ENCODE measurements at places on chromosomes 13 and 19. TPM values are rescaled to one million over a fixed set of nuclear protein-coding genes. Genes with fewer than 3 reads are reported as not detected.
A peak's percentile ranks its signal among the peaks of the same experiment; 100 is the strongest.

- DNase-seq, result no peak
- H3K4me1 ChIP-seq, result peaks cover 21% of the 10 kb centered on the region
Measured at GRCh38 chr13:75796825-75797224, 160.7 kb downstream of the LMO7 start.

GRCh38 chr13:77329911-77330584 is 3.2 kb upstream of the MYCBP2 start:
- H3K4me3 ChIP-seq, result peak overlapping the region; percentile 79
- H3K4me1 ChIP-seq, result peaks cover 5% of the 10 kb centered on the region
- no peak for DNase-seq
- H3K27me3 ChIP-seq, result no peaks in the 10 kb centered on the region
- no peaks in the 10 kb centered on the region for H3K36me3 ChIP-seq
- peak overlapping the region; percentile 76 for H3K27ac ChIP-seq

GRCh38 chr13:46598140-46598819 is 45.3 kb downstream of the LRCH1 start:
- H3K4me3 ChIP-seq, result no peak overlapping the region
- no peak for DNase-seq
- H3K27me3 ChIP-seq, result no peaks in the 10 kb centered on the region
- H3K4me1 ChIP-seq, result peaks cover 35% of the 10 kb centered on the region

GRCh38 chr13:77580748-77581147 is 45.2 kb downstream of the SCEL start:
- no peak overlapping the region for H3K27ac ChIP-seq
- H3K36me3 ChIP-seq, result no peaks in the 10 kb centered on the region
- no peaks in the 10 kb centered on the region for H3K4me1 ChIP-seq
- no peak overlapping the region for H3K4me3 ChIP-seq
- no peaks in the 10 kb centered on the region for H3K27me3 ChIP-seq

DNA sequence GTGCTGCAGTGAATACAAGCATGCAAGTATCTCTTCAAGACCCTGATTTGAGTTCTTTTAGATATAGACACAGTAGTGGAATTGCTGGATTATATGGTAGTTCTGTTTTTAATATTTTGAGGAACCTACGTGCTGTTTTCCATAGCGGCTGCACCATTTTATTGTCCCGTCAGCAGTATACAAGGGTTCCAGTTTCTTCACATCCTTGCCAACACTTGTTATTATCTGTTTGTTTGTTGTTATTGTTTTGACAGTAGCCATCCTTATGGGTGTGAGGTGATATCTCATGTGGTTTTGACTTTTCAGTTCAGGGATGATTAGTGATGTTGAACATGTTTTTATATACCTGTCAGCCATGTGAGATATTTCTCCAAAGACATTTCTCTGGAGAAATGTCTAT is 53.2 kb downstream of the TNFRSF19 start:
- H3K4me1 ChIP-seq, result no peaks in the 10 kb centered on the region
- no peaks in the 10 kb centered on the region for H3K27me3 ChIP-seq
- no peak overlapping the region for H3K4me3 ChIP-seq

DNA sequence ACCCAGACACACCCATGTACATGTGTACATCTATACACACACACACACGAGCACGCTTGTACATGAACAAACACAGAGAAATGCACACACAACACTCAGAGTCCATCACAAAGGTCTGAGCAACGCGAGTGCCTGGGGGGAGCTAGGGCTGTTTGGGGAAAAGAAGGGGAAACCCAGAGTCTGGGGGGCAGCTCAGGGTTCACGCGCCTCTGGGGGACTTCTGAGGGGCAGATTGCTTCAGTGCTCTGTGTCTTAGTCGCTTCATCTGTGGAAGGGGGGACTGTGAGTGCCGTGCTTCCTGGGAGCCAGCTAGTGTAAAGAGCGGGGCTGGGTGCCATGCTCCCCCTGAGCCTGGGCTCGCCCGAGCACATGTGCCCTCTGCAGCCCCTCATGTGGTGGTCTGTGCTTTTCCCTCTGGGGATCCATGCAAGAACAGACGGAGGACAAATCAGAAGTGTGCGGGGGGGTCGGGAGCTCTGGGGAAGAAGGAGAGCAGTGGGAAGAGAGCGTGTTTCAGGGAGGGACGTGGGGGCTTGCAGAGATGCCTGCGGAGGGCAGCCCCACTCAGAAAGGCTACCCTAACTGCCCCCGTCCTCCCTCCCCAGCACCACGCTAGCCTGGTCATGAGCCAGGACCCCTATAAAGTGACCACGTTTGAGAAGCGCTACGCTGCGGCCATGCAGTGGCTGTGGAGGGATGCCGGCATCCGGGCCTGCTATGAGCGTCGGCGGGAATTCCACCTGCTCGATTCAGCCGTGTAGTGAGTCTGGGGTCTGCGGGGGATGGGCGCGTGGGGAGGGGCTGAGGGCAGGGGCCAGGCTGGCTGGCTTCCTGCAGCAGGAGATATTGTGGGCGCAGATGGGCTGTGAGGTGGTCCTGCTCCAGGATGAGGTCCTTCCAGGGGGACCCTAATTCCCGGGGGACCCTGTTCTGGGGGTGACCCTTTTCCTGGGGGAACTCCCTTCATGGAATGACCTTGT is 14.0 kb downstream of the GNA15 start:
- H3K27me3 ChIP-seq, result no peaks in the 10 kb centered on the region
- no peak overlapping the region for H3K4me3 ChIP-seq
- peak; percentile 43 for DNase-seq
- H3K27ac ChIP-seq, result no peak overlapping the region
- H3K4me1 ChIP-seq, result no peaks in the 10 kb centered on the region

The ERICH6B gene
- total RNA-seq, result not detected

Data from right lobe of liver (tissue), 6 donors.